ENCODE measurements at places on chromosomes 1 and 21.

- no peak for DNase-seq
Measured at GRCh38 chr1:237166593-237167101, 124.7 kb downstream of the RYR2 start.

GRCh38 chr21:43950936-43951335, 61.2 kb upstream of the TRAPPC10 start:
- DNase-seq = no peak

DNA sequence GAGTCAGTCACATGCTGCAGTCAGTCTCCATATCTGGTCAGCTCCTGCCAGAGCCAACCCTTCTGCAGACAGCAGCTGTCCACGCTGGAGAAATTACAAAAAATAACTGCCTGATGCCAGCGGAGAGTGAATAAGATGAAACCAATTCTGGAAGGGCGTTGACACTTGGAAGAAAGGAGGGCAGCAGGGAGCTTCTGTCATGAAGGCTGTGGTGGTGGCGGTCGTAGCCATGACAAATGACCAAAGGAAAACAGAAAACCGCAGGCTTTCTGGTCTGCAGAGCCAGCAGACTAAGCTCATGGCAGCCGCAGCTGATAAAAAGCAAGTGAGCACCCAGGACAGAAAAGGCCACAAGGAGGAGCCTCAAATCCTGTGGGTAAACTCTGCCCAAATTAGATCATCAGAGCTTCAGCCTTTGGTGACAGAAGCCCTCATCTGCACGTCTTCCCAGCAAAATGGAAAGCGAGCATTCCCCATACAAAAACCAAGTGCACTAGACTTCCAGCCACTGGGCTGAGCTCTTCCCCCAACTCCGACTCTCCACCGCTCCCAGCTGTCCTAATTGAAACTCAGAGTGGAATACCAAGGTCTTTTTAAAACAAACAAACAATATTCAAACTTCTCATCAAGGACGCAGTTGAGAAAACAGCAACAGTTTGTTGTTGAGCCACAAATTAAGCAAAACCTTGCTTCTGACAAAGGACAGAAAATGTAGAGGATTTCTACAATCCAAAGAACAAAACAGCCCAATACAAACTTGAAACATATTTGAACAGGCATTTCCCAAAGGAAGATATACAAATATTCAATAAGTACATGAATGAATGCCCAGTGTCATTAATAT, 28.7 kb downstream of the RSPH1 start:
- no peak for DNase-seq

- no peak for DNase-seq
Measured at GRCh38 chr1:27557596-27558340, 46.2 kb downstream of the AHDC1 start.

GRCh38 chr1:12591267-12591938, 26.6 kb downstream of the DHRS3 start:
- DNase-seq = no peak

- DNase-seq = no peak
Measured at GRCh38 chr1:184739070-184739469, 15.6 kb downstream of the EDEM3 start.

GRCh38 chr1:245258271-245258920, 103.6 kb downstream of the KIF26B start:
- DNase-seq = no peak

DNA sequence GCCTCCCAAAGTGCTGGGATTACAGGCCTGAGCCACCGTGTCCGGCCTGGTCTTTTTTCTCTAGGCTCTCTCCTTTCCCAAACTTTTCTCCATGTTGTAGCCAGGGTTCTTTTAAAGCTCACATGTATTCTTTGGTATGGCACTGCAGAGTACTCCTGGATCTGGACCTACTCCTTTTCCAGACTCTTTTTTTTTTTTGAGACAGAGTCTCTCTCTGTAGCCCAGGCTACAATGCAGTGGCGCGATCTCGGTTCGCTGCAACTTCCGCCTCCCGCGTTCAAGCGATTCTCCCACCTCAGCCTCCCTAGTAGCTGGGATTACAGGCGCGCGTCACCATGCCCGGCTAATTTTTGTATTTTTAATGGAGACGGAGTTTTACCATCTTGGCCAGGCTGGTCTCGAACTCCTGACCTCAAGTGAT, 602 bp upstream of the MED18 start:
- no peak for DNase-seq

GRCh38 chr1:234568345-234568744, 41.6 kb downstream of the IRF2BP2 start:
- no peak for DNase-seq

GRCh38 chr21:31548688-31549087, 110.8 kb upstream of the SOD1 start:
- no peak for DNase-seq

DNA sequence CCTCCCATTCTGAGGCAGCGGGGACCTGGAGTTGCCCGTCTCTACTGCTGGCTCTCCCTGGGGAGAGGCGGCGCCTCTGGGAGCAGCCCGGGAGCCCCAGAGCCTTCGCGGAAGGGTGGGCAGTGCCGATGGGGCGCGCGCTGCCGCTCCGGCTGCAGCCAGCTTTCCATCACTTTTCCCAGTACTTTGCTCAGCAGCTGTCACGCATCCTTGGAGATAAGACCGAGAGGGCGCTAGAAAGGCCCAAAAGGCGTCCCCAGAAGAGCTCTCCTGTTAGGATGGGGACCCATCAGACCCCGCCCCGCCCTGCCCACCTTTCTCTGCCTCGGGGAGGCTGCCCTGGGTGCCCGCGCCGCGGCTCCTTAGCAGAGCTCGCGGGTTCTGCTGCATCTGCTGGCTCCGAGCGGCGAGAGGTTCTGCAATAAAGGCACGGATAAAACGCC, 534 bp downstream of the KCNH1 start:
- peak; percentile 21 for DNase-seq

- DNase-seq = no peak
Measured at GRCh38 chr1:192153276-192153675, 5.0 kb upstream of the RGS18 start.

- no peak for DNase-seq
Measured at GRCh38 chr1:82001345-82001744, 200.6 kb downstream of the ADGRL2 start.

DNA sequence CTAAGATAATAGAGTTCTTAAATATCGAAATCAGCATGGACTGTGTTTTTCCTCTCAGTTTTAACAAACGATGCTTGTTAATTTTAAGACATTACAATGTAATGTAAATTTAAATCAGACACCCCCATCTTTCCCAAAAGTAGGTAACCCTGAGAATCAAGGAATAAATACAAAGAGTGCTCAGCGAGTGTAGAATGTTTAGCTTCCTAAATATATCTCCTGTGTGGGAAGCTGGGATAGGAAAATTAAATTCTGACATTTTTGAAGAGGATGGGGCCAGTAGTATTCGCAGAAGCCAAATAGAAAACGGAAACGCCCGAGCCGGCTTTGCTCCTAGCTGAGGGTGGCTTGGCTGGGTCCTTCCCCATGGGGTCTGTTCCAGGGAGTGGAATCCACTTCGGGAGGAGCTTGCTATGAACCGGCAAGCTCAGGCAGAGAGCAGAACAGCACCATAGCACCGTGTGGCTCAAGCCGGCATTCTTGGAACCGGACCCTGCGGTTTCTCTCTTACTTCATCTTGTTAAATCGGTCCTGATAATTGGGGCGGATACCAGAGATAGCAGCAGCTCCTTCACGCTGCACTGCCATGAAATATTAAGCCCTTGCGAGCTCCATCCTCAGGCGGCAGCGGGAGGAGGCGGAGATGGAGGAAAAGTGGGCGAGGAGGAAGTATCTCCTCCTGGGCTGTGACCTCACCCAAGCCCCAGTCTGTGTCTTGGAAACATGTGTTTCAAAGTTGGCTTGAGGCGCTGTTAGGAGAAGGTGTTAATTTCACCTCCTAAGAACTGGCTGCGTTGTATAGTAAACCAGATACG, 24.9 kb downstream of the MAP3K7CL start:
- no peak for DNase-seq

GRCh38 chr1:154575951-154576566, 8.5 kb downstream of the CHRNB2 start:
- DNase-seq = no peak

DNA sequence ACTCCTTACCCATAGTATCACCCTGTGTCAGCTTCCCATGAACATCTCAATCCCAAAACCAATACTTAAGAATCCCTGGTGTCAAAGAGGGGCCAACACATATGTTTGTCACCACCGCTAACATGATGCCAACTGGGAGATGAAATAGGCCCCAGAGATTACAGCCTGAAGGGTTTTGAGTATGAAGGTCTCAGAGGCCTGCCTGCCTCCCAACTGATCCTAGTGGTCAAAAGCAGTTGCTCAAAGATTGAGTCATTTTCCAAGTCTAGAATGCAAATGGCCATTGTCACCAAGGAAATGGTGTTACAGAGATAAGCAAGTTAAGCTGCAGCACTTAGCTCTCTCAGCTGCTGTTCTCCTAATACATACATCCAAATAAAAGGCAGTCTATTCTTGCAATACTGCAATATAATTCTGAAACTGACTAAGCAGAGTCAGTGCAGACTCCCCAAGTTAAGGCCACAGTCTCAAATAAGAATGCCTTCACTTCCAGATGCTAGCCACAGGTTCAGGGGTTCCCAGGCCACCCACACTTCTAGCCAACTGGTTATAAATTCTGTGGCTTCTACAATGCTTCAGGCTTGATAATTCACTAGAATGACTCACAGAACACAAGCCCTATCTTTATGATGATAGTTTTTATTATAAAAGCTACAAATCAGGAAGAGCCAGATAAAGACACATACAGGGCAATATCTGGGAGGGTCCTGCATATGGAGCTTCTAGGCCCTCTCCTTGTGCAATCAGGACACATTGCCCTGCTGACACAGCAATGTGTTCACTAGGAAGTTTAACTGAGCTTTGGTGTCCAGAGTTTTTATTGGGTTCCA, 18.7 kb downstream of the DUSP10 start:
- no peak for DNase-seq

DNA sequence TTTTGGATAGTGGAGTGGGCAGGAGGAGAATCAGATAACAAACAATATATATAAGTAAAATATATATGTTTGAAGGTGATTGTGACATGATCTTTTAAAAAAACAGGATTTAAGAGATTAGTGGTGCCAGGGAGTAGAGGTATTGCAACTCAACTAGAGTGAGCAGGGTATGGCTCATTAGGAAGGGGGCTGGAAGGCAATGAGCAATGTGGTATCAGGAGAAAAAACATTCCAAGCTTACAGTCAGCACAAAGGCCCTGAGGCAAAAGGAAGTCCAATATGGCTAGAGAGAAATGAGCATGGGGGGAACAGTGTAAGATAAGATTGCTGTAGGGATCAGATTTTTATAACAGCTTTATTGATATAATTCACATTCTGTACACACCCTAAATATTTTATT, 5.3 kb upstream of the GADD45A start:
- DNase-seq = no peak

- no peak for DNase-seq
Measured at GRCh38 chr1:181768930-181769280, 285.6 kb downstream of the CACNA1E start.

GRCh38 chr1:66445492-66446181, 88.3 kb upstream of the SGIP1 start:
- no peak for DNase-seq

DNA sequence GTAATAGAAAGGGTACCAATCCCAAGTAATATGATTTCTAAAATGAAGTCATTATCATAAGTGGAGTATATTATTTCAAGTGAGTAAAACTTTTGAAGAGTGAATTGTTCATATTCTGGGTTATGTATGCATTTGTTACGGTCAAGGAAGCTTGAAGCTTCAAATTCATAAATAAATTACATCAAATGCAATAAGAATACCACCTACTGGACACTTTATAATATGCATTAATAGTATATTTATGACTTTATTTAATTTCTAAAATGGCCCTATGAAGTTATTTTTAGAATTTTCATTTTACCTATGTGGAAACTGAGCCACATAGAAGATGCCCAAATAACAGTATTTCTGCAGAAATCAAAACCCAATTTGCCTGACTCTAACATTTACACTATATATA, 260.6 kb downstream of the SMYD3 start:
- DNase-seq = no peak

DNA sequence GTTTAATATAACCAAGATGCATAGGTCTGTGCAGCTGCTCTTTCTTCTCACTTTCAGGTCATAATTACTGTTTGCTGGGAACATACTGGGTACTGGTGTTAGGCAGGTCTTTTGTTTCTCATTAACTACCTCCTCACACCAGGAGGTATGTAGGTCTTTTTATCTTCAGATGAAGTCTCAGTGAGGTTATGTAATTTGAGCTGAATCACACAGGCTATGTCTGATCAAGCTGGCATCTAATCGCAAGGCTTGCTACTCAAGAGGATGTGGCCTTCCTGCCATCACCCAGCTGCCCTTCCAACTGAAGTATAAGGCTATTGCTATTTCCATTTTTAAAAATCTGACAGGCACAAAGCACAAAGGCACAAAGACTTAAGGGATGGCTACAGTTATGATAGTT, 96.4 kb downstream of the RUNX1 start:
- DNase-seq = no peak

DNA sequence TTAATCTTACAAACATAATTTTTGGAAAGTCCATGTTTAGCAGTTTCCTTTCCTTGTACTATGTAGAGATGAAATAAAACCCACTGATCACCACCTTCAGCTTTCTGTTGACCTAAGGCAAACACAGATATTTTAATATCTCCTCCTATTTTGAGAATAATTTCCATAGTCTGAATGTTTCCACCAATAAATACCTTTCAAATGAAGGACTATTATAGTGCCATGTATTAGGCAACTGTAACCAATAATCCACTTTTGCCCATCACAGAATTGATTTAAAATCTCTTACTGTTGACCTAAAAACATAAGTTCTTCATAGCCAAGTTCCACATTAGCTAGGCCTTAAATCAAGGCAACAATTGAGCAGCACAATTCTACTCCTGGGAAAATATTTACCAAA, 1.8 kb downstream of the CDC42BPA start:
- DNase-seq = no peak

DNA sequence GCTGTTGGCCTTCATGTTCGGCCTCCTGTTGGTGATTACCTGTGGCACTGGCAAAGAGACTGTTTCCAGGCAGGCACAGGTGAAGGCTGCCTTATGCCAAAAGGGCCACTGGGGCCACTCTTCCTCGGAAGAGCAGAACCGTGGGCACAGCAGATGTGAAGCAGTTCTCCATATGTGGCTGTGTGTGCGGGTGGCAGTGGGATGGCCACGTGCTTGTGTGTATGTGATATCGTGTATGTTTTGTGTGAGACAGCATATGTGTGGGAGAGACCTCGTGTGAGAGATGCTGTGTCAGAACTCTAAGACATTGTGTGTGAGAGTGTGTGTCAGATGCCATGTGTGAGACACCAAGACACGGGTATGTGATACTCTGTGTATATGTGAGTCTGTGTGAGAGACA, 53.4 kb upstream of the KDM4A start:
- DNase-seq = no peak

GRCh38 chr1:224193319-224193966, 10.4 kb downstream of the DEGS1 start:
- DNase-seq = no peak

GRCh38 chr21:38733972-38734546, 71.7 kb upstream of the ETS2 start:
- DNase-seq = peak; percentile 77
